ENCODE measurements at places on chromosomes 2 and 18.
A peak's percentile ranks its signal among the peaks of the same experiment; 100 is the strongest.

DNA sequence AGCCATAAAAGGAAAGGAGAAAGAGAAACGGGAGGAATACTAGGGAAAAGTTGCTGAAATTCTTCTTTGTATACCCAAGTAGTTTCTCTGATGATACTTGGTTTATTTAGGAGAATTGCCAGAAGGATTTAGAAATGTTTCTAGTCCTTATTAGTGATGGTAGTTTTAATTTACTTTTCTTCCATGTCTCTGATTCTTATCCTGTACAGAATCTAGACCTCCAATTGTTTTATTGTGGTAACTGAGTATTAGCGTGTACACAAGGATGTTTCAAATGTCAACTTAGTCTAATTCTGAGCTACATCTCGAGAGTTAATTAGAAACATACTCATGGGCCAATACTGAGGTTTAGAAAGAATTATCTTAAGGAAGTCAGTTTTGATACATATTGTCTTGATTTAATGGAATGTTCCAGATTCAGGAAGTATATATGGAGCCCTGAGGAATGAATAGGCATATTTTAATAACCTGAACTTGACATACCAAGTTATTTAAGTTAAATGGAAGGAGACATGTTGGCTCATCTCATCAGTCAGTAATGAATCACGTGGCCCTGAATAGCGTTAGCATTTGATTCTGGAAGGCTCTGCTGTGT lies 219.6 kb downstream of the LTBP1 start:
- DNase-seq: peak; percentile 68

GRCh38 chr2:199228887-199229819 lies 228.6 kb downstream of the SATB2 start:
- DNase-seq: peak; percentile 73

- DNase-seq: peak; percentile 17
Measured at GRCh38 chr2:164655336-164655735, 34.1 kb upstream of the GRB14 start.

- peak; percentile 53 for DNase-seq
Measured at GRCh38 chr2:38045811-38046210, 30.1 kb downstream of the CYP1B1 start.

DNA sequence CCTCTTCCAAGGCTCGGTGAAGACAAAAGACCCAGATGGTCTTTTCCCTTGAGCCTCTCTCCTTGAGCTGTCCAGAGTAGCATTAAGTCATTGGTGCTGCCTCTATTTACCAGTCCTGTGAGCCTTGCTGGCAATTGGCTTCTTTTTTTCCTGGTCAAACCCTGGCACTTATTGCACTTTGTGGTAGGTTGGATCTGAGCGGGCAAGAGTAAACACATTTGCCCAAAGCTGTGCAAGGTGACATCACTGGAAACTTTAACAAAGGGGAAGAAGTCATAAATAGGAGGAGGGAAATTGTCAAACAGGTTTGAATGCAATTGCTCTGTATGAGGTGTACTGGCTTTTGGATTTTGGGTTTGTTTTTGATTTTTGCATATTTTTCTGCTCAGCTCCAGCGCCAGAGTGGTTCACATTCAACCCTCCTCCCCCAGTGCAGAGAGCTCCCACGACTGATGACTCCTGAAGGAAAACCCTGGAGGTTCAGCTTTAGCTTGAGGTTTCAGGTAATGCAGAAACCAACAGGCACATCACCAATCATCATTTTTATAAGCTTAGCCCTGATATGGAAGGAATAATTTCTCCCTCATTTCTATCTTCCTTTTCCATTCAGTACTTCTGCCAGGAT lies 8.3 kb downstream of the KCNE4 start:
- DNase-seq: no peak

- DNase-seq: no peak
Measured at GRCh38 chr2:96843538-96844268, at the start of gene ANKRD23. TSS of gene ANKRD23 (minus strand) at chr2:96844021. CDS start at chr2:96843992, 29 bp downstream.

- no peak for DNase-seq
Measured at GRCh38 chr2:195337597-195337996, 319.4 kb upstream of the SLC39A10 start.

DNA sequence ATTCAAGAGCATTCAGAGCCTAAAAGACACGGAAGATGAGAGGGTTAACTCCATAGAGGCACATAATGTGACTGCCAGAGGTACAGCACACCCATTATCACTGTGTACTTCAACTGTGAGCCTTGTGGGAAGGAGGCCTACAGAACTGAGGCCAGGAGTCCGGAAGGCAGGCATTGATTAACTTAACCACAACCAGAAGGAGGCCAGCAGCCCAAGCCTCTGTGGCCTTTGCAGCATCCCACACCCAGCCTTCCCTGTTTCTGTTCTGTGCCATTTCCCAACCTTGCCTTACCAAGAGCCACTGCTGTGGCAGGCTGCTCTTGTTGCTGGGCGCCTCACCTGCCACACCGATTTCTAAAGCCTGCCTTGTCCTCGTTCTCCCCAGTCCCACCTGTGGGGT lies 27.2 kb downstream of the SIGLEC15 start:
- DNase-seq: no peak

GRCh38 chr2:70658476-70658875 lies 104.8 kb upstream of the TGFA start:
- no peak for DNase-seq

DNA sequence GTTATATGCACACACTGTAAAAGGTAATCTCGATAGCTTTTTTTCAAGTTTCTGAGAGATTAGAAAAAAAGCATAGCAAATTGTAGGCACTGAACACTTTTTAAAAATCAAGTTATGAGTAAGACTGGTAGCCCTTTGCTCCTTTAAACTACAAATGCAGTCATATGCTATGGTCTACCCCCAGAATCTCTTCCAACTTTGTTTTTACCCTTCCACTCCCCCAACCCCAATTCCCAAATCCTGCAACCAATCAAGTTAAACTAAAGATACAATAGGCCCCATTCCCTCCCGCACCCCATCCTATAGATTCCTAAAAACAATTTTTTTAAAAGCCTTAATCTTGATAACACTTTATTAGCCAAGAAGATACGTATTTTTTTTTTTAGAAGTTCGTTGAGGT lies 752 bp upstream of the BAZ2B start:
- DNase-seq: no peak

GRCh38 chr2:103159018-103159417 lies 397.2 kb downstream of the TMEM182 start:
- no peak for DNase-seq

DNA sequence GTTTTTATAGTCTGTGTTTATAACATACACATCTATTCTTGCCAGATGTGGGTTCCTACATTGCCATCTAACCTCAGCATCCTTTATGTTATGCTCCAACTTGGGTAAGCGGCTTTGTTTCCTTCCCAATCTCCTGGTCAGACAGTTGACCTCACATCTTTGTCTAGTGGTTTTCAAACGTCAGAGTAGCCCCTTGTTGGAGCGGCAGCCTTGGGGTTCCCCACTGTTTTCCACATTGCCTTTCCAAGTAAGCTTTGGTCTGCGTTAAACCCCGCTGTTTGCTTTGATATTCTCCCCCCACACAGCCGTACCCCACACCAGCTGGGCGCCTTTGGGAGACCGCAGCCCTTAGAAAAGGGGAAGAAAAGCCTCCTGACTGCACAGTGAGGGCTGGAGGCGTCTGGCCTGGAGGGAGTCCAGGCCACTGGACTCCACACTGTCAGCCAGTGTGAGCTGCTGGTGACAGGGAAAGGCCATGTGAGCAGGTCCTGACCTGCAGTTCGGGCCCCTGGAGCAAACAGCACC lies 83.3 kb downstream of the MALT1 start:
- peak; percentile 35 for DNase-seq

GRCh38 chr18:50853863-50854271 lies 25.1 kb upstream of the ME2 start:
- peak; percentile 89 for DNase-seq

DNA sequence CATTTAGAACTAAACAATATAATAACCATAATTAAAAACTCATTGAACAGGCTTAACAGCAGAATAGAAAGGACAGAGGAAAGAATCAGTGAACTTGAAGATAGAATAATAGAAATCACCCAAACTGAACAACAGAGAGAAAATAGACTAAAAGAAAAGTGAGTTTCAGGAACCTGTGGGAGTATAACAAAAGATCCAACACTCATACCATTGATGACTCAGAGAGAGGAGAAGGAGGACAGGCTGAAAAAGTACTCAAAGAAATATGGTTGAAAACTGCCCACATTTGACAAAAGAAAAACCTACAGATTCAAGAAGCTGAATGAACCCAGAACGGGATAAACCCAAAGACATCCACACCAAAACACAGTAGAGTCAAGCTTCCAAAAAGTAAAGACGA lies 54.2 kb upstream of the FMNL2 start:
- peak; percentile 7 for DNase-seq

DNA sequence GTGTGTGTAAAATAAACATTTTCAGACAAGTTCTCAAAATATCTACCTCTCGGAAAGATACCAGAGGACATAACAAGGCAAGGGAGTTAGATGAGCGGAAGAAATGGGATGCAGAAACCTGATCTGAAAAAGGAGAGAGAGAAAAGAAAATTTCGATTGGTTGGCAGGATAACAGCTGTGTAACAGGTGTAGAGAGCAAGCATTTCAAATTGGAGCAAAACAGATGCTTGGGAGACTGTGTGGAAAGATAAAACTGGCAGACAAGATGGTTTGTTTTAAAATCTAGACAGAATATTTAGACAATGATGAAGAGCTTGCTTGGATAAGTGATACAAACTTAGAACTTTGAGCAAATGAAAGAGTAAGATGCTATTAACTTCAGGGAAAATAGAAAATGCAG lies 20.2 kb downstream of the CHST9 start:
- no peak for DNase-seq

DNA sequence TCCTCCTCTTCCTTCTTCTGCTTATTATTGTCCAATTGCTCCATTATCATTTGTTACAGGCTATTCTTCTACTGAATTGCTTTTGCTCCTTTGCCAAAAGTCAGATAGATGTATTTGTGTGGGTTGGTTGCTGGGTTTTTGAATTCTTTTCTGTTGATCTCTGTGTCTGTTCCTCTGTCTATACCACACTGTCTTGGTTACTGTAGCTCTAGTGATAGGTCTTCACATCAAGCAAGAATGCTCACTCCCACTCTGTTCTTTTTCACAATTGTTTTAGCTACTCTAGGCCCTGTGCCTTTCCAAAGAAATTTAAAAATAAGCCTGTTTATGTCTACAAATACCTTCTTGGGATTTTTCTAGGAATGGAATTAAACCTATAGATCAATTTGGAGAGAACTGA lies 217.2 kb downstream of the GALR1 start:
- no peak for DNase-seq

DNA sequence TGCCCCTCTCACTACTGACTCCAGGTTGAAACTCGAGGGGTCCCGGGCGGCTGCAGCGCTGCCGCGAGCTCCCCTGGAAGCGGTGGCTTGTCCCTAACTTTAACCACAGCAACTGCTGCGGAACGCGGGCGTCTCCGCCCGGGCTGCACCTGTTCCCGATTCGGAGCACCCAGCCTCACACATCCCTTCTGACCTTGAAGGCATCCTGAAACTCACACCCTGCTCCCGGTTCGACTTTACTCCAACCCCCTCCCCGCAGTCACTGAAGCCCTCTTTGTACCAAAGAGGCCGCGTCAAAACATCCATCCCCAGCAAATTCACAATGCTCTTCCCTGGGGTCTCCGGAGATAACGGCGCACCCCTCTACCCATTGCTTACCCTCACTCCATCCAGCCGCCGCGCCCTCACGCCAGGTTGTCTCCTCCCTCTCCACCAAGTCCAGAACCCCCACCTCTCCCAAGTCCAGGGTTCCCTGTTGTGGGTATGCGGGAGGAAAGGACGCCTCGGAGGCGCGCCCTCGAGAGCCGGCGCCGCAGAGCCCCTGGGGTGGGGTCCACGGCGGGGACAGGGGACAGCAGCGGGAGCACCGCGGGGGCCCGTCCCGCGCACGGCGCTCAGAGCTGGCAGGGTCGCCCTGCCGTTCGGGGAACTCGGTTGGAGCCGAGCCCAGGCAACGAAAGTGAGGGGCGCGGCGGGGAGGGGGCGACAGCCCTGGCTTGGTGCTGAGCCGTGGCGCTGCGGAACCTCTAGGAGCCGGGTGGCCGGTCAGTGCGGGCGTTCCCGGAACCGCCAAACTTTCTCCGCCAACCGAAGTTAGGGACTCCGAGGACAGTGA lies 934 bp downstream of the MYO5B start:
- no peak for DNase-seq

- DNase-seq: peak; percentile 54
Measured at GRCh38 chr2:69195706-69196105, 182.7 kb downstream of the ANTXR1 start.

GRCh38 chr2:220687231-220687843 lies 884.8 kb downstream of the EPHA4 start:
- DNase-seq: peak; percentile 56

- no peak for DNase-seq
Measured at GRCh38 chr2:8582651-8583399, 99.0 kb upstream of the ID2 start.

DNA sequence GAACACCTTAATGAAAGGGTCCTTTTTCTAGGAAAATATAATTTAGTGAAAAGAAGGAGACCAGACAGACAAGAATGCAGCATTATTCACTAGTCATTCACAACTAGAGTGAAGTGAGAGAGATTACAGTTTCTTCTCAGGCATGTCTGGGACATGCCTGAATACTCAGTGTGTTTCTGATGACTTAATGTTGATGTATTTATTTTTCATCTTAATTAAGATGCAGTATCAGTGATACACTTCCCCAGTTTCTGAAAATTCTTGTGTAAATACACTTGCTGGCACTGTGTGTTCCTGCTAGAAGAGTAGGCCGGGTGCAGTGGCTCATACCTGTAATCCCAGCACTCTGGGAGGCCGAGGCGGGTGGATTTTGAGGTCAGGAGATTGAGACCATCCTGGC lies 143.6 kb downstream of the MYO3B start:
- peak; percentile 16 for DNase-seq

DNA sequence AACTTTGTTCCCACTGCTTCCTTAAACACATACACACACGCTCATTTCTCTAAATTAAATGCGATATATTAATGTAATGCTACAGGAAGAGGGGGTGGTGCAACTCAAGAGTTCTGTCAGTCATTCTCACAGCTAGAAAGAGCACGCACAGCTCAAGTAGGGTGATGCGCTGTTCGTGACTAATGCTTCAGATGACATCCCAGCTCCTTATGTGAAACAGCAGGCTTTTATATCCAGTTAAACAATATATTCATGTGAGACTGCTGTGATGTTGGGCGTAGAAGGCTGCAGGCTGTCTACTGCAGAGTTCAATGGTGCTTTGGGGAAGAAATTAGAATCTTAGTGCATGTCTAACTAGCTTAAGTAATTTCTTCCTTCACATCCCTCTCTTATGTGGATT lies 912.6 kb upstream of the FSHR start:
- DNase-seq: no peak

GRCh38 chr2:71688530-71688929 lies 235.2 kb downstream of the DYSF start:
- no peak for DNase-seq

DNA sequence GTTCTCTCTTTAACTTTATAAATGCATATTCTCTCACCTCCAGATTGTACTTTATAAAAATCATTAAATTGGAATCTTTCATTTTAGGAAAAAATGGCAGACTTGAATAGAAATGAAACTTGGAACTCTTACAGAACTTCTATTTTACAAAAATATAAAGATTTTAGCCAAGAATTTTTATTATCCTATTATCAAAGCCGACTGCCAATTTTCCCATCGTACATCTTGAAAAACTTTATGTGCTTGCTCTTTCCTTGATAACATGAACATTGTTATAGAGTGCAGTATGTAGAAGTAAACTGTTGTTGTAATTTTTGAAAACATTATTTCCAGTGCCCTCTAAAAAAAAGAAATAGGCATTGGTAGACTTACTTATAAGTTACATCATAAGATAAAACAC lies 475.7 kb upstream of the REG3G start:
- no peak for DNase-seq

- no peak for DNase-seq
Measured at GRCh38 chr18:52190195-52190594, 149.8 kb upstream of the DCC start.

Data from iris pigment epithelial cell (primary cell).